A172 (cell line): ENCODE measurements at places on chromosomes 6 and 20. TPM values are rescaled to one million over a fixed set of nuclear protein-coding genes. Genes with fewer than 3 reads are reported as not detected.

FRMD1 gene
- total RNA-seq = not detected in 2 replicates

SLC22A1 gene
- total RNA-seq = 0.07 and 0.17 TPM in 2 replicates

GLP1R gene
- total RNA-seq = not detected in 2 replicates

CCN6 gene
- not detected in 2 replicates for total RNA-seq

TMEM170B gene
- total RNA-seq = 3.2 and 4.0 TPM in 2 replicates

ID1 gene
- 395 and 602 TPM in 2 replicates for total RNA-seq

PTPRA gene
- total RNA-seq = 30.2 and 43.4 TPM in 2 replicates

MAFB gene
- 0.36 and 0.62 TPM in 2 replicates for total RNA-seq

MEP1A gene
- not detected in 2 replicates for total RNA-seq

ZC3H12D gene
- 0.03 TPM in 1 of 2 replicates, not detected in the other for total RNA-seq

- peak; percentile 54 for DNase-seq
These were observed 1.6 kb downstream of the DNAJC5 start for GRCh38 chr20:63896264-63897105.

DNA sequence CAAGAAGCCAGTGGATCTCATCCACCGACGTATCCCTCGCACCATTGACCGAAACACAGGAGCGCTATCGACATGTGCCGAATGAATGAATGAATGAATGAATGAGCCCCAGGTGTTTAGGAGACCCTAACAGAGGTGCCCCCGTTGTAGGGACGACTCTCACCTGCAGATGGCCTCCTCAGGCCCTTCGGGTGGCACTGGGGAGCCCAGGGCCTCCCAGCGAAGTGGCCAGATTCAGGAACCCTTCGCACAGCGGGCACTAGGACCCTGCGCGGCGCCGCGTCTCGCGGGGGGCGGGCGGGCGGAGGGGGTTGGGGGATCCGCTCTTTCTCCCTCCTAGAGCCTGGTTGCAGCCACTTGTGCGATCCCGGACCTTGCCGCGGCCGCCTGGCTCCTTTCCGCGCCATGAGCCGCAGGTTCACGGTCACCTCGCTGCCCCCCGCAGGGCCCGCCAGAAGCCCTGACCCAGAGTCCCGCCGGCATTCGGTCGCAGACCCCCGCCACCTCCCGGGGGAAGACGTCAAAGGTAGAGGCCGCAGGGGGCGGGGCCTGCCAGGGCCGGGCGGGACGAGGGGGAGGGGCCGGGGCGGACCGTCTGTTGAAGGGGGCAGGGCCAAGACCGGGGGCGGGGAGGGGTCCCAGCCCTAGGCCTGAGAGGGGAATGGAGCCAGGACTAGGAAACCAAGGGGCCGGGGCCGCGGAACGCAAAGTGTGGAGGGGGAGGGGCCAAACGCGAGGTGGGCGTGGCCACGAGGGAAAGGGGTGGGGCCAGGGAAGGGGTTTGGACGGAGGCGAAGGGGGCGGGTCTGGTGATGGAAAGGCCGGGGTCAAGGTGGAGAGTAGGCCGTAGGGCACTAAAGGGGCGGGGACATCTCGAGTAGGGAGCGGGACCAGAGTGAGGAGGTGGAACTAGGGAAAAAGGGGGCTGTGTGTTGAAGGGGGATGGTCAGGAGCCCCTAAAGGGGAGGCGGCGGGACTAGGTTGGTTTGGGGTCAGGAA, 7.4 kb upstream of the SLC12A5 start:
- DNase-seq = peak; percentile 57

DNA sequence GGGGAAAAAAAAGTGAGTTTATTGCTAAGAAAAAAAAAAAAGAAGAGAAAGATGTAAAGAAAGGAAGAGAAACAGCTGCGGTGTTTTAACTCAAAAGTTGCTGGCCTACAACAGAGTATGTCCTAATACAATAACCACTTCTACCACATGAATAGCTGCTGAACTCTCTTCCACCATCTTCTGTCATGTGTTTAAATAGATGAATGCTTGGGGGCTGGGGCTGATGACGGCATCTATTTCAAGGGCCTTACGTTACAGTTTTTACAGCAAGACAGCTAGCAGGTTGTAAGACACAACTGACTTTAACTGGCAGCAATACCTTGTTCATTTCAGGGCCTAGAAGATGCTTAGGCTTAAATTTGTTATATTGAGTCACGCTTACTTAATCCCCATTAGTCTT, 50.4 kb downstream of the MAP3K7 start:
- no peak for DNase-seq

DNA sequence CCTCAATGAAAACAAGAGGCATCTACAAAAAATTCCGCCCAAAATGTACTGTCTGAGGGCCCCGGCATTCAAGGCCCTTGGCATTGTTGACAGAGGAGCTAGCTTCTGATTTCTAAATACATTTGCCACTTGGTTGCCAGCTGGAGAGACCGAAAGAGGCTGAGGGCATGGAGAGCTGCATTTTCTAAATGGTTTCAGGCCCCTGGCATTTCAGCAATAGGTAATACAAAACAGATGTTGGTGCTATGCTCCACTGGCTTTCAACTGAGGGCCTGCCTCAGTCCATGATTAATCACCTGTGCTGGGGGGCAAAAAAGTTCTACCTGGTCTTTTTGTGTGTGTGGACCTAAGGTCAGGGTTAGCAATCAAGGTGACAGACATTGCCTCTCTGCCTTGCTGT, 79.5 kb upstream of the ISM1 start:
- no peak for DNase-seq

GRCh38 chr20:15814360-15814759, 758.9 kb downstream of the KIF16B start:
- no peak for DNase-seq

- peak; percentile 20 for DNase-seq
These were observed 653.1 kb downstream of the TBC1D32 start for GRCh38 chr6:120681204-120681603.

GRCh38 chr20:60238992-60239660, 280.9 kb downstream of the CDH26 start:
- peak; percentile 23 for DNase-seq

GRCh38 chr20:2658414-2659354, 5.3 kb downstream of the IDH3B start:
- no peak for DNase-seq

DNA sequence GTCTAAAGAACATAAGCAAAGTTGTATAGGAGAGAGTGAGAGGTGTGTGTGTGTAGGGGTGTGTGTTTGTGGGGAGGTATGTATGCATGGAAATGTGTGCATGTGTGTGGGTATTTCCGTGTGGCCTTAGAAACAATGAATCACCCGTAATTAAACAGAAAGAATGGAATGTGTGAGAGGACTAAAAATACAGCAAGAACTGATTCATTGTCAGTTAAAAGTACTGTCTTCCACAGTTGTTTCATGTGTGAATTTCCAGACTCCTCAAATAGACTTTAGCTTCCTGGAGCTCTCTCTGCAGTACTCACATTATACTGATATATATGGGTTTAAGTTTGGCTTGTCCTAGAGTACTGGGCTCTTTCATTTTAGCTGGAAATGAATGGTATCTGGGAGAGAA, 145.7 kb downstream of the RIMS1 start:
- peak; percentile 1 for DNase-seq

GRCh38 chr6:37820718-37821079, 1.2 kb downstream of the ZFAND3 start:
- DNase-seq = peak; percentile 3

GRCh38 chr6:44265007-44265721, at the start of gene NFKBIE:
Gene NFKBIE, minus strand, starts transcription at chr6:44265551. Its CDS starts 205 bp downstream, at chr6:44265346.
- peak; percentile 95 for DNase-seq

DNA sequence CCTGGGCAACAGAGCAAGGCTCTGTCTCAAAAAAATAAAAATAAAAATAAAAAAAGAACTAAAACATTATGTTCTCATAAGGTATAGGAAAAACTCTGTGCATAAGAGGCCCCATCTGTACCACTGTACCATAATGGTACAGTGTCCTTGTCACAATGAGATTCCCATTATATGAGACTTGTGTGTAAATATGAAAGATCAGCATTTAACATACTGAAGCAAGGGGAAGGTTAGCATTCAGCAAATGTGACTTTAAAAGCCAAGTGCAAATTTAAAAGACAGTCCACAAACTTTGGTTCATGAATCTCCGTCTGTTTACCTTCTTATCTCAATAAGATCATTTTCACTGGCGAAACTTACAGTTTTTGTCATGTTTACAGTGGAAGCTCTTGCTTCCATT, 16.2 kb downstream of the DSP start:
- no peak for DNase-seq

- DNase-seq = no peak
These were observed 1.7 kb downstream of the COL11A2 start for GRCh38 chr6:33190504-33191107.

DNA sequence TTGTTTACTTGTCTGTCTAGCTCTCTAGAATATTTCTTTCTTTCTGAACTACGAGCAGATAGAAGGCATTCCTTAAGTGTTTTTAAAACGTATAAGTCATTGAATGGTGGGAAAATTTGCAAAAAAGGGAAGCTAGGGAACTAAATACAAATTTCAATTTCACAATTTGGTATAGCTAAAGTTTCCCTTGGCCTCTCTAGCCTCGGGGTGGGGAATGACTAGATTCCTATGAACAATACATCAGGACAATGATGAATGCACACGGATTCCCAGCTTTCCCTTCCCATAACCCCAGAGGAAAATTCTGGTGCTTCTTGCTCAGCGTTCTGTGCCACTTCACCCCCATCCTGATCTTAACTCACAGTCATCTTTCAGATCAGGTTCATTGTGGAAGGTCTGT, 113.3 kb upstream of the ASF1A start:
- DNase-seq = no peak

DNA sequence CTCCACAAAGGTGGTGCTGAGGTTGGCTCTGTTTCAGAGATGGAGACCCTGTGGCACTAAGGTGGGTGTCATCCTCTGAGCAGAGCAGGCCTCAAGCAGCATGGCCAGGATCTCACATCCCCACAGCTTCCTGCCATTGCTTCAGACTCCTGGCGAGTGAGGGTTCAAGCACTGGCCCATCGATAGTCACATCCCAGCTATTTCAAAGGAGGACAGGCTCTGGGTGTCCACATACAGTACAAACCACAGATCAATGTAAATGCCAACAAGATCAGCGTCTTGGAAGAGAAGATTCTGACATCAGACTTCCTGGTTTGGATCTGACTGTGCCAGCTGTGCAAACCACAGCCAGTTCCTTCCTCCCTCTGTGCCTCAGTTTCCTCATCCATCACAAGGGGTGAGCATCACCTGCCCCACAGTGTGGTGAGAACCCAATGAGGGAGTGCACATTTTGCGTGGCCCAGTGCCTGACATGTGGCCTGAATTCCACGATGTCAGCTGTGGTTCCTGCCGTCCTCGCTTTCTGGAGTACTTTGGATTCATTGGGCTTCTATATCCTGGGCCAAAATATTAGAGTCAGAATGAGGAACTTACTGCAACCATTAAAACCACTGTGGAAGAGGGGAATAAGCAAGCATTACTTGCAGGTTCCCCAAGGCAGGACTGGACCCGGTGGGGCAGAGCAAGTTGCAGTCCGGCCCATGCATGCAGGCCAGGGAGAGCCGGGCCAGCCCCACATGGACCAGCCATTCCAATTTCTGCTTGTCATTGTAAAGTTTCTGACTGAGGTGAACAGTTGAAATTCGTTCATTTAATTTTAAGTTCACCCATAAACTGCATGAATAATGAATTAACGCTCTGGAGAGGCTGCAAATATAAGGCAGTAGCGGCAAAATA, 236.0 kb downstream of the TTLL2 start:
- DNase-seq = no peak

GRCh38 chr6:116330511-116330910, 40.2 kb upstream of the DSE start:
- no peak for DNase-seq

- DNase-seq = no peak
These were observed 948.4 kb upstream of the EYS start for GRCh38 chr6:66655420-66655819.

DNA sequence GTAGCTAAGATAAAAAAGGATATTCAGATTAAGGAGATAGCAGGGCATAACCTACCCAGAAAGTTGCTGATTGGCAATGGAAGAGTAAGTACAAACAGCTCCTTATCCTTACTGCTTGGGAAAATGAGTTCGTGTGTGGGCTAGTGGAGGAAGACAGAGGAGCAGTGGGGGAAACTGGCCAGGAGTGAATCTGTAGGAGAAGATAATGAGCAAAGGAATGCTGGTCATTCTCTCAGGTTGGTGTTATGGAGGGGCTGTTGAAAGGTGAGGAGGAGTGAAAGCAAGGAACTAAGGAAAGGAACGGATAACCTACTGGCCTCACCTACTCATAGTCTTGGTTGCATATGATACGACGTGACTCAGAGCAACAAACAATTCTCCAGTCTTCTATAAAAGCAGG, 7.3 kb upstream of the GJB7 start:
- DNase-seq = no peak

- DNase-seq = no peak
These were observed 6.2 kb downstream of the BLTP3A start for GRCh38 chr6:34798057-34798456.

GRCh38 chr6:70325009-70325408, 22.1 kb upstream of the COL9A1 start:
- no peak for DNase-seq

- no peak for DNase-seq
These were observed 77.6 kb upstream of the PMEPA1 start for GRCh38 chr20:57787151-57787989.

DNA sequence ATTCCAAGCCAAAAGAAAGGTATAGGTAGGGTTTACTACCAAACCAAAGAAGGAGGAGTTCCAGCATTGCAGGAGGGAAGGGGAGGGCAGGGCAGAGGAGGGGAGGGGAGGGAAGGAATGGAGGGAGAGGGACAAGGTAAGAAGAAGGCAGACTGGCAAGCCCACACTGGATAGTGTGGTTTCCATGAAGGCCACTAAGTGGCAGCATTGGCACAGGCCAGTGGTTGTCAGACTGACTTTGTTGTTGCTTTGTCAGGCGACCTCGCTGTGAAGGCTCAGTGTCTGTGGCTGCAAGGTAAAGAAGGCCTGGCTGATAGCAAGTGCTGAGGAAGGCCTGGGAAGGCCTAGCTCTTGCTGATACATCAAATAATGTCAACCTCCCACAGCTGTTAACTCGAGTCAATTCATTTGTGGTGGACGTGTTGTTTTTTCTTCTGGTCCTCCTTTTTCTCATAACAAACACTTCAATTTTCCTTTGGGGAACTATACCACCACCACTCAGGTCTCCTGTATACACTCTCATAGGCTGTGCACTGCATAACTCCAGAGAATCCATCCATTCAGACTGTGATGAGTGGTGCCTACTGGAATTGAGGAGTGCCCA, 7.7 kb upstream of the ZNF334 start:
- peak; percentile 63 for DNase-seq

GRCh38 chr20:57742507-57743181, 32.8 kb upstream of the PMEPA1 start:
- DNase-seq = no peak

DNA sequence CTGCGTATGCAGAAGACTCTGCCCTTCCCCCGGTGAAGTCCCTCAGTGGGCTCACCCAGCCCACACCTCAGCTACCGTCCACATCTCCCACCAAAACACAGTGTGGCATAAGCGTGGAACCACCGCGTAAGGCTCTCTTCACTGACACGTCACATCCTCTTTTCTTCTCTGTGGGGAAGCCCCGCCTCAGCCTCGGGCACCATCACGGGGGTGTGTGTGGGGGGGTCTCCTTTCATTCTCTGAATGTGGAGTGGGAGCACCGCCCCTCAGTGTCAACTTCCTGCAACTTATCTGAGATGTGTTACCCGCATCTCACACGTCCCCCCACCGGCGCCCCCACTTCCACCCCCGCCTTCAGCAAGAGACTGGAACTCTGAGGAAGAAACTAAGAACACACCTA, 388.4 kb upstream of the JARID2 start:
- DNase-seq = no peak
